ENCODE measurements at places on chromosomes 7 and 10. TPM values are rescaled to one million over a fixed set of nuclear protein-coding genes. Genes with fewer than 3 reads are reported as not detected.

AGMO gene
- not detected for total RNA-seq

ADCYAP1R1 gene
- total RNA-seq: 1.7 TPM

DNA sequence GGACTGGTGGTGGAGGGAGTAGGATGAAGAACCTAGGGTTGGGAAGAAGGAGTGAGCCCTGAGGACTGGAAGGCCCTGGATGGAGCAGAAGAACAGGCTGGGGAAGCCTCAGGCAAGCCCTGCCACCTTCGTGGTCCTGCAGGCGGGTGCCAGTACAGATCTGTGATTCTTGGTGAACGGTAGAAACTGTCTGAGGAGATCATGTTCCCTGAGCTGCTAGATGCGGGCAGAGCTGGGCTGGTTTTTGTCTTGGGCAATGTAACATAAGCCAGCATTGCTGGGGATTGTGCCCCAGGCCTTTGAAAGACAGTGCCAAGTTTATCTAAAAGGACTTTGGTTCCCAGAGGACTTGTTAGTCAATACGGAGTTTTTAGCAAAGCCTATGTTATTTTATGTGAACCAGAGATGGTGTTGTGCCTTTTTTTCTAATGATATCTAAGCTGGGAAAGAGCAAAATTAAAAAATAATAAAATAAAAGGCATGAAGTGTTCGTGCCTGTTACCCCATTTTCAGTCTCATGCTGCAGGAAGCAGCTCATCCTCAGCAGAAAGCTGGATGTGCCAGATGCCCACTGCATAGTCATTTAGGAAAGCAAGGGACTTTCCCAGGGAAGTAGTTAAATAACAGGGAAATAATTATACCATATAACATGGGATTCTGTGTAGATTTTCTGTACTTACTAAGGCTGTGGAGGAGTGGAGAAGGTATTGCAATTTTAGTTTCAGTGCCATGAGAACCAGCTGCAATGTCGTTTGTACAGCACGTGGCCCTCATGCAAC is 24.4 kb upstream of the FIGNL1 start:
- no peak for DNase-seq

GRCh38 chr7:128705891-128706333 is 33.2 kb upstream of the CALU start:
- no peak for DNase-seq

DNA sequence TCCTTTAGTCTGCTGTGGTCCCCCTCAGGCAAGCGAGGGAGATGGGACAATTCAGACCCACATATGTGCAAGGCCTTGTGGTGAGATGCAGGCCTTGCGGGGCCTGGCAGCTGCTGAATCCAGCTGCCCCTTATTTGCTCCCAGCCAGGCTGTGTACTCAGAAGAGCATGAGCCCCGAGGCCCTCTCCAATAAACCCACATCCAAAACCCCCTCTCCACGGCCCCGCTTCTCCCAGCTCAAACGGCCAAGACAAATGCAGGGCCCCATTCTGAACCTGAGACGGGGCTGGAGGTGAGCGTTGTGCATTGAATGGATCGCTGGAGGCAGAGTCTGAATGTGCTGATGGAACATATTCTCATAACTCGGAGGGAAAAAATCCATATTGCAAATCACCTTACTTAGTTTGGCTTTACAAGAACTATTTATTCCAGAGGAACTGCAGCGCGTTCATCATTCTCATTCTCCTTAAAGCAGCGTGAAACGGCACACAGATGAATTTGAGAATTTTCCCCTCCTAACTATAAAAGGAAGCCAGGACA is 169.2 kb upstream of the LYZL2 start:
- DNase-seq: no peak

GRCh38 chr10:16870331-16870730 is 53.1 kb upstream of the RSU1 start:
- no peak for DNase-seq

DNA sequence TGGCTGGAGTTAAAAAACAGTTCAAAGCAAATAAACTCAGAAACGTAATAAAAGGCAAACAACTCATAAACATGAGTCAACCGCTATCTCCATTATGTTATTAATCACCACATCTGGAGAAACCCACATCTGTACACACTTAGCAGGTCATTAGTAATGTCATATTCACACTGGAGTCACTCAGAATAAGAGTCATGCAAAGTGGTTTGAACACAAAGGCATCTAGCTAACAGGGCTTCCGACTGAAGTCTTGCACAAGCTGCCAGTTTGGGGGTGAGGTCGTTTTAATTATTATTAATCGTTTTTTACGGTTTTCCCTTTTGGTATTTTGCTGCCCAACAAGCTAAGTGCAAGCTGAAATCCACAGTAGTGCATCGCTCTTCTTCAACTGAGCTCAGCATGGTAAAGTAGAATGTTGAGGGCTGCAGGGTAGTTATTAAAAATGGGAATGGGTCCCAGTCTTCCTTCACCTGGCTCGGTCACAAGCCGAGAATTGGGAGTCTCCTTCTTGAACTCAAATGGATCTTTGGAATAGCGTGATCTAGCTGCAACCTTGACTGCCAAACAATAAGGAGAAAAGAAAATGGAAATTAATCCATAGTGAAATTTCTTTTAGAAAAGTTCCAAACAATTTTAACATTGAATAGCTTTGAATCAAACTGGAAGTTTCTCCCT is 663.5 kb downstream of the KCNMA1 start:
- DNase-seq: no peak

Measured in right cardiac atrium (tissue), 5 donors.